ENCODE measurements at places on chromosomes 13 and 19.

- no peak for DNase-seq
Observed at GRCh38 chr13:101272886-101273285, 143.4 kb downstream of the NALCN start.

DNA sequence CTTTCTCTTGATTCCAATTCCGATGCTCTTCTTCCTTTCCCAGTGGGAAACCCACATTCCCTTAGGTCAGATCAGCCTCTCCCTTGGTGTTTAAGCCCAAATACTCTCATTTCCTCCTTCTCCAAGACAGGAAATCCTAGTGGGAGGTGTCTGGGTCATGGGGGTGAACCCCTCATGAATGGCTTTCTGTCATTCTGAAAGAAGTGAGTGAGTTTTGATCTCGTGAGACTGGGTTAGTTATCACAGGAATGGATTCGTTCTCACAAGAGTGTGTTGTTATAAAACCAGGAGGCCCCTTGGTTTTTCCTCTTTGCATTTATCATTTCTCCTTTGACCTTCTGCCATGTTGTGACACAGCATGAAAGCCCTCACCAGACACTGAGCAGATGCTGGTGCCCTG lies 76.2 kb upstream of the MTIF3 start:
- DNase-seq = no peak

- DNase-seq = no peak
Observed at GRCh38 chr19:37160153-37160552, 12.3 kb downstream of the ZNF585A start.

- DNase-seq = no peak
Observed at GRCh38 chr13:91238036-91238435, 109.5 kb upstream of the MIR17HG start.

DNA sequence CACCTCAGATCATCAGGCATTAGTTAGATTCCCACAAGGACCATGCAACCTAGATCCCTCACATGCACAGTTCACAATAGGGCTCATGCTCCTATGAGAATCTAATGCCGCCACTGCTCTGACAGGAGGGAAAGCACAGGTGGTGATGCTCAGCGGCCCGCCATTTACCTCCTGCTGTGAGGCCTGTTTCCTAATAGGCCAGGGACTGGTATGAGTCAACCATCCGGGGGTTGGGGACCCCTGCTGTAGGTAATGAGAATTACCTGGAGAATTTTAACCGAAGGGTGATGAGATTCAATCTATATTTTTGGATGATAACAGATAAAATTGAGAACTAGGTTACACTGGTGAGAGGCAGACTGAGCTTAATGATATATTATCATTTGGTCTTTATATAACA lies 101.4 kb downstream of the LACC1 start:
- no peak for DNase-seq

- no peak for DNase-seq
Observed at GRCh38 chr19:35317464-35318043, 11.4 kb upstream of the CD22 start.

- no peak for DNase-seq
Observed at GRCh38 chr13:83414393-83414792, 467.9 kb downstream of the SLITRK1 start.

GRCh38 chr19:18848878-18849661 lies 17.3 kb downstream of the UPF1 start:
- no peak for DNase-seq

- DNase-seq = no peak
Observed at GRCh38 chr13:95787356-95788099, 110.6 kb downstream of the DNAJC3 start.

DNA sequence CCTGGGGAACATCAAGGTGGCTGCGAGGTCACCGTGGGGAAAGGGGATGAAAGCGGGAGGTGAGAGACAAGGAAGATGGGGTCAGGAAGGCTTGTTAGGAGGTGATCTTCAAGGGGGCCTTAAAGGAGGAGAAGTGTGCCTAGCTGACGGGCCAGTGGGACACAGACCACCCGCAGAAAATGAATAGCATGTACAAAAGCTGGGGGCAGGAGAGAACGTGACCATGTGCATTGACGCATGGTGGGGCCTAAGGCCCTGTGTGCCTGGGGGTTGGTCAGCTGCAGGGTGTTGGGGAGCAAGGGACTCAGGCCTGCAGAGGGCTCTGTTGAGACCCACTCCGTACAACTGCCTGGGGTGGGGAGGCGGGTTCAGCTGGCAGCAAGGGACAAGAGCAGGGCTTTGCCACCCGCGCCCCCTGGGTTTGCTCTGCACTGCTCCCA lies 5.9 kb downstream of the RAB8A start:
- no peak for DNase-seq

- no peak for DNase-seq
Observed at GRCh38 chr13:33274264-33274663, 11.3 kb downstream of the STARD13 start.

- DNase-seq = no peak
Observed at GRCh38 chr13:48508011-48508410, 24.9 kb downstream of the RCBTB2 start.

GRCh38 chr13:29550430-29550988 lies 45.0 kb downstream of the SLC7A1 start:
- no peak for DNase-seq

- no peak for DNase-seq
Observed at GRCh38 chr19:53912653-53913052, 3.6 kb downstream of the CACNG7 start.

DNA sequence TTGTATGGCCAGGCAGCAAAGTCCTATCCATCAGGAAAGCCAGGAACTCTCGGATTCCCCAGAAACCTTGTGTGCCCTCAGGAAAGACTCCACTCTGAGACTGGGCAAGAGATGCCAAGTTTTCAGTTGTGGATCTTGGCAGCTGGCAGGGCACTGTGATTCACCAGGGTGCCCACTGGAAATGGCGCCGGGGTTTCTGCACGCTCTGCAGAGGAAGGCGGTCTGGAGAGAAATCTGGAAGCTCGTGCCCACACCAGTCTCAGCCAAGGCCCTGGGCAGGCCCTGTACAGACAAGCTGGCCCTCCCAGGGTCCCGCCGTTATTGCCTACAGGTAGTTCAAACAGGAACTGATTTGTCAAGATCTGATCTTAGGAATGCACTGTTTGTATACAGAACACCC lies 4.9 kb downstream of the NAPA start:
- no peak for DNase-seq

- no peak for DNase-seq
Observed at GRCh38 chr19:28228854-28229253, 984.1 kb downstream of the UQCRFS1 start.

- no peak for DNase-seq
Observed at GRCh38 chr19:9916719-9917118, 19.6 kb downstream of the OLFM2 start.

- DNase-seq = no peak
Observed at GRCh38 chr13:35826626-35827254, 304.4 kb downstream of the DCLK1 start.

All from left forelimb (tissue), 1 donor.